ENCODE measurements at places on chromosomes 7 and 10.

- no peak for DNase-seq
Observed at GRCh38 chr7:153515359-153515758, 536.8 kb upstream of the DPP6 start.

DNA sequence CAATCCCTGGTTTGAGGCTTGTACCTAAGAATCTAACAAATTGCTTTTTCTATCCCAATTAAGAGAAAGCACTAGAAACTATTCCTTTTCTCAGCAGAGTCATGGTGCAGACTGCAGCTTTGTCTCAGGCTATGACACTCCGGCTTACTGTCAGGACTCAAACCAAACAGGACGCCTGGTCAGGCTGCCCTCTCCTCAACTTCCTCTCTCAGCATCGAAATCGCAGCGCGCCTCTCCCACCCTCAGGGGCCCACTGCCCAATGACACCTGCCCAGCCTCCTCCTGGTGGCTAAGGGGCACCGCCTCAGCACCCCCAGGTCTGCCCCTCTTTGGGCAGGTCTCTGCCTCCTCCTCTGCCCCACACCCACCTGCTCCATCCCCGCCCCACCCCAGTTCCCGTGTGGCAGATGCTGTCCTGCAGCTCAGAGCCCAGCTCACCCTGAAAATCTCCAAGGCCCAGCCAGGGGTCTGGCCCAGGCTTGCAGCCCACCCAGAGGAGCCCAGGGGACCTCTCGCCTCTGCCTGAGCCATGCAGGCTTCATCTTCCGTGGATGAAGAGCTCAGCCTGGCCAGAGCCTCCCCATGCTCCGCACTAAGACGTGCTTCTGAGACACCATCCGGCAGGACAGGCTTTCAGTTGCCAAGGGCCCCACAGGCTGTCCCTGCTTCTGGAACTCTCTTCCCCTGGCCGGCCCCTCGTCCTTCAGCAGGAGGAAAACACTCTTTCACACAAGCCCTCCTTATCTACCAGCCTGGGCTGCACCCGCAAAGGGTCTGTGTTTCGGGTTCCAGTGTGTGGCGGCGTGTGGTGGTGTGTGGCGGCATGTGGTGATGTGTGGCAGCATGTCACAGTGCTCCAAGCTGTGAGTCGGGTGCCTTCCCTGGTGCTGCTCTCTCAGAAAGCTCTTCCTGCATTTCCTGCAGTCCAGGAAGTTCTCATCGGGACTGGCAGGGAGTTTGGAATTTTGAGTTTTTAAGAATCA lies 16.4 kb upstream of the PTPRN2 start:
- DNase-seq, result no peak

DNA sequence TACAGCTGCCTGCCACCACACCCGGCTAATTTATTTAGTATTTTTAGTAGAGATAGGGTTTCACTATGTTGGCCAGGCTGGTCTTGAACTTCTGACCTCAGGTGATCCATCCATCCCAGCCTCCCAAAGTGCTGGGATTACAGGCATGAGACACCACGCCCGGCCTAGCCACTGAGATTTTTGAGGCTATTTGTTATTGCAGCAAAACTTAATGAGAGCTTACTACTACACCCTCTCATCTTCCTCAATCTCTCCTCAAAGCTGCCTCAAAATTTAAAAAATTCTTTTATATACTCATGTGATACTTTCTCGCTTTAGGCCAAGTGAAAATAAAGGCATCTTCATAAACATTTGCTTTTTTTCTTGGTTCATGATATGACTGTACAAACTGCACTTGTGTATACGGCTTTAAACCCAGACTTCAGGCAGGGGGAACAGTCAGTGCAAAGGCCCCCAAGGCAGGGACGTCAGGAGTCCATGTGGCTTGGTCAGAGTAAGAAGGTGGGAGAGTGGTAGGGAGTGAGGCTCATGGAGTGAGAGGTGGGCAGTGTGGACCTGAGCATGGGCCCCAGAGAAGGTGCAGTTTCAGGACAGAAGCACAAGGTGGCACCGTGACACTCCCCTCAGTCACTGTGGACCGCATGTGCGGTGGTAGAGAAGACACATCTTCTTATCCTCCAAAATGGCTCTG lies 55.5 kb downstream of the SYPL1 start:
- peak; percentile 58 for DNase-seq

DNA sequence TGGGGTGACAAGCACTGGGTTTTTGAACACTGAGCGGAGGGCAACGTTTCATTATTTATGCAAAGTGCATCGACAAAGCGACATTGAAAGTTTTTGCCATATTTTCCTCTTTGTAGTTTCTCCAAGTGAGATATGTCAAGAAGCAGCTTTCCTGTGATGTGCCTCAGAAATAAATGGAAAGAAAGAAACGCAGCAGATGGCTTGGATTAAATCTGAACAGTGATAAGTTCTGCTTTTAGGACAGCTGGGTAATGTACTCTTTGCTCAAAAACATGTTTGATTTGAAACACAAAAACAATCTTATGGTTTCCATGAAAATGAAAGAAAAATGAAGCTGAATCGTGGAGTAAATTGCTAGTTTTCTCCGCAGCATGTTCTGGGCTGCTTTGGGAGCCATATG lies 166.3 kb downstream of the PTPRN2 start:
- DNase-seq, result no peak

DNA sequence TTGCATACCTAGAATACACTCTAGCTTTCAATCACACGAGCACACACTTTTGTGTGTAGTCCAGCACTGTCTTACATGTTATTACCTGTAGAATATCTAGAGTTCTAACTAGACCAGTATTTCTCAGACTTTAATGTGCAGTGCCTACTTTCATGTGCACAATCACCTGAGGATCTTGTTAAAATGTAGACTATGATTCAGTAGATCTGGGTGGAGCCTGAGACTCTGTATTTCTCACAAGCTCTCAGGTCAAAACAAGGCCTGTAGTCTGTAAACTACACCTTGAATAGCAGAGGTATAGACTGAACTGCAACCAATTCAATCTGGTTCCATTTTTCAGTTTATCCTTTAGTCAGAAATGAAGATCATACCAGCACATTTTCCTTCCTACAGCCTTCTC lies 11.1 kb downstream of the IFIT2 start:
- DNase-seq, result no peak

GRCh38 chr10:36451391-36451970 lies 673.9 kb upstream of the ANKRD30A start:
- DNase-seq, result no peak

DNA sequence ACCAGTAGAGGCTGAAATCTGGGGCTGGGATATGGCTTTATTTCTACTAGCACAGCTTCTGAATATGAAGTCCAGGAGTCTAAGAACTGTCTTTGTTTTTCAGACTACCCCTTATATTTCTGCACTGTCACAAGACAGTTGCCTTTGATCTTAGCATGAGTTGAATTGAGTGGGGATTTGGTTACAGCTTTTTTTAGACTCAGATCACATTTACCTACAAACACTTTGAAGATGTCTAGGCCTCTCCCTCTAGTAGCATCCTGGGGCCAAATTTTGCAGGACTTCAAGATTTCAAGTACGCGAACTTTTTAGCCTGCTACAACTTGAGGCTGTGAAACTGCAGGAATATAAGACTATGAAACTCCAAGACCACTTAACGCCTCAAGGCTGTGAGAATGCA lies 240.2 kb downstream of the NEBL start:
- DNase-seq, result no peak

DNA sequence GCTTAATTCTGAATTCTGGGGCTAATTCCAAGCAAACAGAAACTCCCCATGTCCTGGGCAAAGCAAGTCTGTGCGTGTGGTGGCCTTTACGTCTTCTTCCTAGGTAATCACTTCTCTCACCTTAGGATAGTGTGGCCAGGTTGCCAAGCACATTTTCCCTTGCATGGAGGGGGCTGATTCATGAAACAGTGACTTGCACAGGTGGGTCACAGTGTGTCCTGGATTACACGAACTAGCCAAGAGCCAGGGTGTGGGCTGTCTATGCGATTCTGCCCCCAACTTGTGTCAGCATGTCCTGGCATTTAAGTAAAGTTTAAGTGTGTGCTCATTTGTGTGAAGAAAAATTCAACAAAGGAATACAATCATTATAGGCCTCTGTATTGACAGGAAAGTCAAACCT lies 18.5 kb upstream of the SEM1 start:
- DNase-seq, result no peak

DNA sequence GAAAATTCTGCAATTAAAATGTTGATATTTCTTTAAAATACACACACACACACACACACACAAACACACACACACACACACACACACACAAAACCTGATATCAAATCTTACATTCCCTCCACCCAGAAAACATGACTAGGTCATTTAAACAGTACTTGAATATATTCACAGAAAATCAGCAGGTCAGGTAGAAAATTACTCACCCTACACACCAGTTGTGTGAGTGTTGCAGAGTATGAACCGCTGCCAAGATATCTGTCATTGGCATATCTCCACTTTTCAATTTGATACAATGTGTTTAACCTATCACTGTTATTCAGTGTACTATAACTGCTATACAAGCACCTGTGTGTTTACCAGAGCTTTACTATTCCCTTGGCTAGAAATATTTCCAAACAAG lies 283.6 kb upstream of the LRRTM3 start:
- no peak for DNase-seq

- DNase-seq, result no peak
Observed at GRCh38 chr7:150453181-150453580, 2.8 kb downstream of the GIMAP8 start.

- no peak for DNase-seq
Observed at GRCh38 chr7:44633254-44634186, 27.1 kb downstream of the OGDH start.

DNA sequence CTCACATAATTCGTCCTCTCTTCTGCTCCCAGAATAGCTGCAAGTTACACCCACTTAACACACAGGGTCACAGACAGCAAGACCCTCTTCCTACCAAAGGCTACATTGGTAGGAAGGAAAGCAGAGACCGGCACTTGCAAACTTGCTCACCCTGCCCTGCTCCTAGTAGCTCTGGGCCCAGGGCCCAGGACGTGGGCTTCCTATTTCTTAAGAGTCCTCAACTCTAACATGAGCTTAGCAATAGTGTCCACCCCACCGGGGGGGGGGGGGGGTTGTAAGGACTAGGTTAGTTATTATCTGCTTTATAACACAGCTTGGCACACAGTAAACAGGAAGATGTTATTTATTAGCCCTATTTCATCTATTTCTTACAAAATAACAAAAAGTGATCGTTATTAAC lies 106.6 kb downstream of the GRB10 start:
- DNase-seq, result no peak

DNA sequence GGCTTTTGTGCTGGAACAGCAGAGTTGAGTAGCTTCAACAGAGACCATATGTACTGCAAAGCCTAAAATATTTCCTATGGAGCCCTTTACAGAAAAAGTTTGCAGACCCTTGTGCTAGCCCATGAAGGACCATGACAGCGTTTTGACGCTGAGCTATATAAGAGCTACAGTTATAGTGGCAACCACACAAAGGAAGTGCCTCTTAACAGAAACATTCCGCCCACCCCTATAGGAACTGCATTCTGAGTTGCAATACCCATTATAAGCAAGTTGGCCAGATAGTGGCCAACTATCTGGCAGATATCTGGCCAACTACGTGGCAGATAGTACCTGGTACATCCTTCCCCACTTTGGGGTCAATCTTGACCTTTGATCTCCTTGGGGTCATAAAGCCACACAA lies 47.5 kb upstream of the DMBT1 start:
- no peak for DNase-seq

DNA sequence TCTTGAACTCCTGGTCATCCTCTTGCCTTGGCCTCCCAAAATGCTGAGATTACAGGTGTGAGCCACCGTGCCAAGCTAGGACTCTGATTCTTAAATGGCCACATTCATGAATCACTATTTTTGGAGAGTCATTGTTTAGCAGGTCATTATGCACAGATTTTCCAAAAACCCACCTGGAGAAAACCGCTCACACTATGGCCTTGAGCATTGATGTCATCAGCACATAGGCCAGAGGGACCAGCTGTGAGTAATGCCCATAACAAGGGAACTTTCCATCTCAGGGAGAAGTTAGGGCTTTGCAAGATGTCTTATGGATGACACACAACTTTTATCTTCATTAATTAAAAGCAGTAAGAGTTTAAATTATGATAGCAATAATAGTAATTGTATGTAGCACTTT lies 86.4 kb upstream of the KIF5B start:
- no peak for DNase-seq

- DNase-seq, result no peak
Observed at GRCh38 chr7:26055241-26055640, 96.8 kb upstream of the NFE2L3 start.

GRCh38 chr10:42997849-42998165 lies 79.1 kb upstream of the RET start:
- no peak for DNase-seq

DNA sequence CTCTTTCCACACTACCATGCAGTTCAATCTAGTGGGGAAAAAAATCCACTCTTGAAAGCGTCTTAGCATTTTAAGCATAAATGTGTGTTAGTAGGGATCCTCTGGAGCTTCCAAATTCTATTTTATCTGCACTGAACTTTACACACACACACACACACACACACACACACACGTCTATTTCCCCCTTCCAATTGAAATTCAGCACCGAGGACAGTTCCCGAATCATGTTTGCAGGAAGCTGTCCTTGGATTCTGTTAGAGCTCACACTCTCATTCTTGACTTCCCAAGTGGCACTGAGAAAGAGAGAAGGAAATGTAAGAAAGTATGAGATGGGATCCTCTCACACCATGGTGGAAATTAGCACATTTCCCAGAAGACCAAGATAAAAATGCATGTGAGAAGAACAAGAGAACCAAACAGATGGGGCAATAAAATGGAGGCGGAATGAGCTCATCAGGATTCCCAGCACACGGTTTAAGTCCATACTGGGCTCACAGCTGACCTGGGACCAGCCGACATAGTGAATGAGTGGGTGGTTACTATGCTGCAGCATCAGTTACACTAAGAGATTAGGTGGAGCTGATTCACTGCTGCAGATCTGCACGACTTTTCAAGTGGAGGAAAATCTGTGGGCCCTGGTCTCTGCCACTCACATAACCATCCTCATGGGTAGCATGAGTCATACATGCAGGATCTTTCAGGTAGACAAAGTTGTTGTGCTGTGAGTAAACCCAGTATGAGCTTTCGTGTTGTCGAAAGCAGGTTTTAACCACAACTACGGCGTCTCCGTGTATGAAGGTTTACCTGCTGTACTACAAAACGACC lies 3.3 kb upstream of the NPTX2 start:
- peak; percentile 59 for DNase-seq

DNA sequence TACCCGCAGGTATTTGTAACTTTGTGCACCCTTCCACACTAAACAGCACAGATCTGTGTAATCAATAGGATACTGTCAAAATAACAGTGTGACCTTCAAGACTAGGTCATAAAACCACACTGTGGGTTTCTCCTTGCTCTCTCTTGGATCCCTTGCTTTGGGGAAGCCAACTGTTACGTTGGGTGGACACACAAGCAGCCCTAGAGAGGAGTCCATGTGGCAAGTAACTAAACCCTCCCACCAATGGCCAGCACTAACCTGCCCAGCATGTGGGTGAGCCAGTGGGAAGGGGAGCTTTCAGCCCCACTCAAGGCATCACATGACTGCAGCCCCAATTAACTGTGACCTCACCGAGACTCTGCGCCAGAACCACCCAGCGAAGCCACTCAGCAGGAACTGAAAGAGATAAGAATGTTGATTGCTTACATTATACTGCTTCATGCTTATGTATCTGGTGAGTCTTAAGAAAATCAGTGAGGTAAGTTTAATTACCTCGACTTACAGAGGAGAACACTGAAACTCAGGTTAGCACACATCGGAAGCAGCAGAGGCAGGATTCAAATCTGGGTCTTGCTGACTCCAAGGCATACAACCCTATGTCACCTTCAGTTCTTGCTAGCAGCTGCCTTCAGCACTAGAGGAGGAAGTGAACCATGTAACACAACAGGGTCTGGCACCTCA lies 9.4 kb upstream of the ZC3HAV1 start:
- no peak for DNase-seq
